ENCODE measurements at places on chromosomes 5 and 9.

GRCh38 chr9:108634204-108634603, 221.6 kb downstream of the ACTL7B start:
- DNase-seq = peak; percentile 16

- no peak for DNase-seq
These were observed 606.0 kb downstream of the CDH9 start for GRCh38 chr5:26432386-26432785.

DNA sequence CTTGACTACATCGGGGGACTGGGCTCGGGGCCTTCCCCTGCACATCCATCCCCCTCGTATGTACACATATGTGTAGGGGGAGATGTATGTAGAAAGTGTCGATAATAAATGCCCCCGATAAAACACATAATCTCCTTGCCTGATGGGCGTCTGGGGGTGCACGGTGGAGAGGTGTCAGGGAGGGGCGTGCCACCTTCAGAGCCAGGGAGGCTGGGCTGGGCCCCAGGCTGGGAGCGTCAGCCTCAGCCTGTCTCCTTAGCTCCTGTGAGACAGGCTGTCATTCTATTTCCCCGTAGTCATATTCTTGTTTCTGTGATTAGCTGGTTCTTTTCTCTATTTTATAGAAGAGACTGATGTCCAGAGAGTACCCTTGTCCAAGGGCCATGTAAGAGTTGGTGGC, 4.7 kb upstream of the RXRA start:
- DNase-seq = no peak

DNA sequence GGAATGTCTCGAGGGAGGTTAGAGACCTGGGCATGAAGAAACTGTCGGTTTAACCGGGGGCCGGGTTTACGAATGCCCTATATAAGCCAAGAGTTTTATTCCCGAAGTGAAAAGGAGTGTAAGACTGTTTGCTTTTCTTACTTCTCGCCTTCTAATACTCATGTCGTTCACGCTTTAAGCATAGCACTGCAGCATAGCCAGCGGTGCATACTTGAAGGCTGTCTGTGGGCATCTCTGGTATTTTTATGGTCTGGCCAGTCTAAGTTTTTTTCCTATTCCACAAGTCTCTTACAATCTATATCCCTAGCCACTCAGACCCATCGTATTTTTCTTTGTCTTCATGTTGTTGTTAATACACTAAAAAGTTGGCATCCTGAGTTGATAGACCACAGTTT, 1.2 kb downstream of the UHRF2 start:
- DNase-seq = peak; percentile 69

DNA sequence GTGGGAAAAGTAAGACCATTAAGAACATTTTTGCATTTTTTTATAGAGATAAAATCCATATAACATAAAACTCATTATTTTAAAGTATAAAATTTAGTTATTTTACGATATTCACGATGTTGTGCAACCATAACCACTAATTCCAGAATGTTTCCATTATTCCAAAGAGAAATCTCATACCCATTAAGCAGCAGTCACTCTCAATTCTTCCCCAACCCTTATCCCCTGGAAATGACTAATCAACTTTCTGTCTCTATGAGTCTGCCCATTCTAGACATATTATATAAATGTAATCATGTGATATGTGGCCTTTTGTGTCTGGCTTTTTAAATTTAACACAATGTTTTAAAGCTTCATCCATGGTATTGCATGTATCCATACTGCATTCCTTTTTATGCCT, 115.6 kb upstream of the ADAMTSL1 start:
- DNase-seq = no peak

DNA sequence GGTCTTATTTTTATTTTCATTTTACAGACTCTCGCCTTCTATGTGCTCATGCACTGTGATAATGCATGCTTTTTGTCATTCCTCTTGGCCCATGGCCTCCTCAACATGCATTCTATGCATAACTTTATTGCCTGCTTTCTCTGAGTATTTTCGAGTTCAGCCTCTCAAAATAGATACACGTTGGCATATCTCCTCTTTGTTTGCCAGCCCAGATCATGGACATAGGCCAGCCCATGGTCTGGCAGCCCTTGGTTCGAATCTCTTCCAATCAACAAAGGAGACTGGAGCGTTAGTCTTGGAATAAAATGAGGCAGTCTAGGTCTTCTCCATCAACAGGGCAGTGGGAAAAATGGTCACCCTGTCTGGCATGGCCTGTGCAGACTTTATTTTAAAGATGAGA, 279.5 kb upstream of the ADAMTS16 start:
- no peak for DNase-seq
